ENCODE measurements at places on chromosomes 3 and 15.

GRCh38 chr3:47056705-47057104 is 77.2 kb downstream of the NBEAL2 start:
- no peak for DNase-seq

DNA sequence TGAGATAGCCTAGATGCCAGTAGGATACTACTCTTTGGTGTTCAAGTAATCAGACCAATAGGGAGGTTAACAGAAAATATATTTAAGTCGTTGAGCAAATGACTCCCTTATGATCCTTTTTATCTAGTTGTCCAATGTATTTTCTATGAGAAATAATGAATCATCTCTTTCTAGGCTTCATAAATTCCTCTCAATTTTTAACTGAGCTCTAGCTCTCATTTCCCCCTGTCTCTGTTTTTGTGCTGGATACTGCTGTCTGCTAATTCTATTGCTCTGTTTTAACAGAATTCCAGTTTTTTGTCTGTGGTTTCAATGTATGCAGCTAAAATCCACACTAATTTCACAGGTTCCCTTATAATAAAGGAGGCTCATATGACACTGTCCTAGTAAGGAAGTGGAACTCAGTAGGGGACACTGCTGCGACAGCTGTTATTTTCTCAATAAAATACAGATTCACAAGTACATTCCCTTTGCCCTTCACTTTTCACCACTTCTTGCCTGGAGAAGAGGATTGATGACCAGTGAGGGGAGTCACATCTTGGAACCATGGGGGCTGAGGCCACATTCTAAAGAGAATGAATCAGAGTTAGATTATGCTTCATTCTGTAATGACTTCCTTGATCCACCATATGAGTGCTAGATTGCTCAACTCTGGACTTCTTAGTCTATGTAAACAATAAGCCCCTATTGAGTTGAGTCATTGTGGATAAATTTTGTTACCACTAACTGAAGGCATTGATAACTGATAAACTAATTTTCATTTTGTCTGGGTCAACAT is 558.7 kb upstream of the KCNMB2 start:
- DNase-seq = no peak

- DNase-seq = no peak
These were observed 41.5 kb downstream of the KLHL25 start for GRCh38 chr15:85753261-85753660.

GRCh38 chr15:86061581-86061980 is 18.1 kb upstream of the AGBL1 start:
- no peak for DNase-seq

GRCh38 chr15:40445421-40445922 is 4.7 kb downstream of the BAHD1 start:
- DNase-seq = no peak

GRCh38 chr3:168807448-168807847 is 711.7 kb upstream of the GOLIM4 start:
- no peak for DNase-seq

DNA sequence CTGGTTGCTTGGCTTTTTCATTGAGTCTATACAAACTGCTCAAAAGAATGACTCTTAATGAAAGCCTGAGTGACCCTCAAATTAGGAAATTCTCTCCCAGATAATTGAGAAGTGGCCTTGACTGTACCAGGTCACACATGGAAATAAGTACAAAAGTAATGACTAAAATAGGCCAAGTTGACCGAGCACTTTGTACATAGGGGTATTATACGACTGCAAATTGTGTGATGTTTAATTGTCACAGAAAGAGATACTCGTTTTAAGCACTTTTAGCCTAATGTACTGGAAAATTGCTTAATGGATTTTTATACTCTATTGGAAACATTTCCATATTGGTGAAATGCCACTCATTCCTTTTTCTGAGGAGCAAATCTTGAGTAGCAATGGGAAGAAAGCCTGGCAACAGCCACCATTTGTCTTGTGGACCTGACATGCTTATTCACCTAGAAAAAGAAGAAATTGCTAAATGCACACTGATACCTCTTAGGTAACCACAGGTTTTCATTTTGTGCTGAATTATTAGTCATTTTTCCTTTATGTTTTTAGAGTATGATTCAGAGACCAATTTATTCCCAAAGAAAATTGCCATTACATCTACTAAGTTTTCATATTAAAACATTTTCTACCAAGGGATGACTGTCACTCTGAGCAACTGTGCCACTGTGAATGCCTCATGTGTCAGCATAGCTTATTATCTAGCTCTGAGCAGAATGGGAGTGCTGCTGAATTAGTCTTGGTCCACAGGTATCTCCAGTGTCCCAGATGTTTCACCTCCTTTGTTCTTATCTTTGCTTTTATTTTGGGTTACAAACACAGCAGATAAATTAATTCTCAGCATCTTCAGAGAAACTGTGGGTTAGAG is 8.9 kb upstream of the PXK start:
- no peak for DNase-seq

DNA sequence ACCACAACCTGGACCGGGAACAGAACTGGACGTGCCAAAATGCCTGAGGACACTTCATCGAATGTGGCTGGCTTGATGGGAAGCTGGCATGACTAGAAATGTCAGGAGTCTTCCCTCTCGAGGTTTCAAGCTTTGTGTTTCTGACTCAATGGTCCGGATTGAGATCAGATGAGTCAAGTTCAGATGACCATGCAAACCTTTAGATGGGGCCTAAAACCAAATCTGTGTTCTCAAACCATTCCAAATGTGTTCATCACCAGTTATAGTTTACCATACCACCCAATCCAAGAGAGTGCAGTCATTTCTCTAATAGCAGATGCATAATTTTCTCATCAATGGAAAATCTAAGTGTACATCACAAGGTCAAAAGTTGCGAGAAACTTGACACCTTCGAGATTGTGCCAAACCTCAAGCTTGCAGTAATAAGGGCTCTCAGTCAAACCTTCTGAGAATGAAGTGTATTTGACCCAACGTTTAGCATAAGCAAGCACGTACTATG is 369.1 kb downstream of the RORA start:
- DNase-seq = no peak

DNA sequence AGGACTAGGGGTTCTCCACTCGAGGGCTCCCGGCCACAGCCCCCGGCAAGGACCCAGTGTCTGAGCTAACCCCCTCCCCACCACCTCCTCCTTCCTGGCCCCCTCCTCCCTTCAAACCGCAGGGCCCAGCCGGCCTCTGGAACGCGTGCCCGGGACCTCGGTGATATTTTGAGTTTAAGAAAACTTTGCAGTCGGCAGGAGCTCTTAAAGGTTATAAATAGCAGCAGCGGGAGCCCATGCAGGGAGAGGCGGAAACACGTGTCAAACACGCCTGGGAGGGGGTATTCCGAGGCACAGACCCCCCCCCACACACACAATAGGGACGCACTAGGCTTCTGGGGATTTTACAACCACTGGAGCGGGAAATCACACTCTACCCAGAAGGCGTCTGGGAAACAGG is 3.1 kb upstream of the PTH1R start:
- no peak for DNase-seq

All from CD8-positive, alpha-beta T cell (primary cell).